ENCODE measurements at places on chromosomes 11 and 22.

DNA sequence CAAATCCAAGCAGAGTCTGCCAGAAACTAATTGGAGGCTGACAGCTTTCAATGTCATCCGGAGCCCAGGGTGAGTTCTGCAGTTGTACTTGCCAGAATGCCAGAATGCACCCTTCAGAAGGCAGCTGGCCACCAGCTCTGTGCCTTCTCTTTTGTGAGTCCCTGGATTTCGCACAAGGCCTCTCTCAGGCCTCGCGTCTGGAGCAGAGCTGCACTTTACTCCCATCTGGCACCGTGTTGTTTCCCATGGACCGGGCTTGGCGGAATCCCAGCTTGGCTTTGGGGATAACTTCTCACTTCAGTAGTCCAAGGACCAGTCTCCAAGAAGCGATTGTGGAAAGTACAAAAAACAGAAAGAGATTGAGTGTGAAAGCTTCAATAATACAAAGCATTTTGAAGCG lies 451.3 kb upstream of the KIRREL3 start:
- no peak for DNase-seq

DNA sequence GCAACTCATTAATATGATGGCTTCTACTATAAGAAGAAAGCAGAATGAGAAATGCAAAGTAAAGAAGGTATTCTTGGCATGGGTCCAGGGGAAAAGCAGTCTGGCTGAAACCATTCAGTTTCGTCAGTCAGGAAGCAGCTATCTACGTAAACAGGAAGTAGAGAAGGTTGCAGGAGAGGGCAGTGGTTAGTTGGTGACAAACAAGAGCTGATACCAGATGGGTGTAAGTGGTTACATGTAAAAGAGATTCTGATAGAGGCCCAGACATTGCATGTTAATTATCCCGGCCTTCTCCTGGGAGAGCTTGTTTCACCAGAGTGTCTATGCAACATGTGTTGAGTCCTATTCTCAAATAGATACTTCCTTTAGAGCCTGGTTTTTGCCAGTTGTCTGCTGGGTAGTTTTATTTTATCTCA lies 58.4 kb upstream of the PSMA1 start:
- DNase-seq, result peak; percentile 92

- no peak for DNase-seq
Observed at GRCh38 chr11:37484298-37484697, 886.3 kb upstream of the RAG2 start.

DNA sequence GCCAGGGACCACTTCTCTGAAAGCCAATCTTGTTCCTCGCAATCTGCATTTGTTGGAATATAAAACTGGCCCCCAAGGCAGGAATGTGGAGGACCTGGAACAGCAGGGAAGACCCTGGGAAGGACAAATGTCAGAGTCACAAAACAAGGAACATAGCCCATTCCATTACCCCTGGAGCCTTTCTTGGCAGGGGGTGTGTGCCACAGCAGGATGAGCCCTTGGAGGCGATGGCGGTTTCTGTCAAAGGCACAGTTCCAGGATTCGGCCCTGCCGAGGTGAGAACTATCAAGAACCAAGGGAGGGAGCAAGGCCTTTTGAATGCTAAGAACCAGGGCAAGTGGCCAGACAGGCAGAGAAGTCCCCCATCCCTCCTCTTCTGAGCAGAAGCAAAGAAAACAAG lies 204.3 kb downstream of the TRIM29 start:
- DNase-seq, result no peak

GRCh38 chr11:67369801-67370284 lies 3.6 kb downstream of the CLCF1 start:
- DNase-seq, result peak; percentile 67

GRCh38 chr11:111696556-111696955 lies 69.6 kb downstream of the PPP2R1B start:
- DNase-seq, result no peak

DNA sequence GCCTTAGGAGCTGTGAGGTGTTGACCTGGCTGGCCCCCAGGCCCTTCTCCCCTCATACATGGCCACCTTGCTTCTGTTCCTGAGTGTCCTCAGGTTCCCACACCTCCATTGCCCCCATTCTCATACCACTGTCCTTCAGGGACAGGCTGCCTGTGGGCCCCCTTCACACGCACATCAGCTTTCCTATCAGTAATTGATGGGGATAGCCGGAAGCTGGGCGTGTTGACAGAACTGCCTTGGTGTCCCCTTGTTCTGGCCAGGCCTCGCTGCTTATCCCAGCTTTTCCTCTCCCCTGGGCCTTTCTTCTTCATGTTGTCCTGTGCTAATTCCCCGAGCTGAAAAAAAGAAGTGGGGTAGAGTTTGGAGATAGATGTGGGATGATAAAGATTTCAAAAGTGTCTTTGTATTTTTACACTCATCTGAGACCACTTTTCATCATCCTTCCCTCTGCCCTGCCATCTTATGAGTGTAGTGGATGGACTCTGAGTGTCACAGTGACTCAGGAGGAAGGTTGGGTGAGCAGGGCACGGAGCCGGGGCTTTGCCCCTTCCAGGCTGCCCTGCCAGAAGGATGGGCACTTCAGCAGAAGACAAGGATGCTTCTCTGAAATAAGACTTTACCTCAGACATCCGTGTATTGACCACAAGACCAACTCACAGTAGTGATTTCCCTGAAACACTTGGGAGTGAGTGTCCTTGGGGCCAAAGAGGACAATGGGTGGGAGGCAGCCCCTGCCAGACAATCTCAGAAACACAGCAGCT lies 42.8 kb downstream of the MED15 start:
- DNase-seq, result no peak

- DNase-seq, result no peak
Observed at GRCh38 chr11:30260813-30261212, 30.0 kb downstream of the FSHB start.

GRCh38 chr11:4697585-4697984 lies at the start of gene OR51E2:
Gene OR51E2 (minus strand): TSS chr11:4697853. CDS start chr11:4682711, 15,142 bp downstream.
- peak; percentile 40 for DNase-seq

GRCh38 chr11:5123802-5124521 lies 14.2 kb downstream of the OR52A5 start:
- peak; percentile 68 for DNase-seq

DNA sequence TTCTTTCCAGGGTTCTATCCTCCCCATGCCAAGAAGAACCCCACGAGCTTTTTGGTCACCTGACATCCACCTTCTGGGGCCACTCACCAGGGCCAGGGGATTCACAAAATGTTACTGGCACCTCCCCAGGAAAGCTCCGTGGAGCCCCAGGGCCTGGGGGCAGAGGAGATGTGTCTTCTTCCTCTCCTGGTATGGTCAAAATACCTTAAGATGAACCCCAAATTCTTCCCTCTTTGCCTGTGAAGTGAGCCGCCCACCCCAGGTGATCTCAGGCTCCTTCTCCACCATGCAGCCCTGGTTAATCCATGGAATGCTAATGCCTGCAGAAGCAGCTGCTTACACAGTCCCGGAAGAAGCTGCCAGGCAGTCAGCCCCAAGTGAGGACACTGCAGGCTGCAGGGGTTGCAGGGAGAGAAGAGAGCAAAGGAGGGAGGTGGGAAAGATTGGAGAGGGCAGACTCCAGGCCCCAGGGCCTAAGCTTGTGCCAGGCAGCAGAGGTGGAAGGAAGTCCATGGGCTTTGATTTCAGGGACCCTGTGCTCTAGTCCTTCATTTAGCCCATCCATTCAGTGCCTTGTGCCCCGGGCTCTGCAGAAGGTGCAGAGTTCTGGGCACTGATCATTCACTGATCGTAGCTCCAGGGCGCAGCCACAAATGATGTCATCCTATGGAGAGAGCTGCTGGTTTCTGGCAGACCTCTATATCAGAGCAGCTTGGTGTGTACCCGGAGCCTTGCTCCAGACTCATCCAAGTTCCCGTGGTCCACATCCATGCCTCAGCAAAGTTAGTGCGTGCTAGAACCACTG lies 127.9 kb upstream of the NECTIN1 start:
- DNase-seq, result no peak

DNA sequence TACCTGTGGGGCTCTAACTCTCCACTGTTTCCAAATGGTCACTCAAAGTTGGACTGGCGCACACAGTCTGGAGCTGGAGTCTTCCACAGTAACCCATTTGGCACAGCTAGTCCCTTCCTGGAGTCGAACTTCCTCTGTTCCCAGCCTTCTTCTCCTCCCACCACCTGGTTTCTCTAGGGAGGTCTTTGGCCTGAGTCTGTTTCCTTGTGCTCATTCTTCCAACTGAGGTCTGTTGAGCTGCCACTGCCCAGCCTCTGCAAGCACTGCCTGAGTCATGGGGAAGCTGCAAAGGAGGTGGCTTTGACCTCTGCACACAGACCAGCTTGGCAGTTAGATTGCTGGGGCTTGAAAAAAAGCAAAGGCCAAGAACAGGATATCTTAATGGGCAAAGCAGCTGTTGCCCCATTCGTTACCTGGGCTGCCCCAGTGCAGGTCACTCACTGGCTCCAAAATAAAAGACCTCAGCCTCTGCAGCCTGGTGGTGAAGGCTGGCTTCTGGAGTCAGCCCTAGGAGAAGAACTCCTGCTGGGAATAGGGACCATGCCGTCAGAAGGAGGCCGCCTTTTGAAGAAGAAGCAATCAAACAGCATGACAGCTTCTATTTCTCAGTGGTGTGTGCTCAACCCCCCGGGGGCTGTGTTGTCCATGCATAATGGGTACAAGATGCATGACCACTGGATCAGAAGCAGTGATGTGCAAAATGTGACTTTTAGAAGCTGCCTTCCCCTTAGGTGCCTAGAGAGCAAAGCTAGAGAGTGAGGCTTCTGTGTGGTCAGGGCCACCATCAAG lies 3.0 kb downstream of the ADAMTS15 start:
- no peak for DNase-seq

DNA sequence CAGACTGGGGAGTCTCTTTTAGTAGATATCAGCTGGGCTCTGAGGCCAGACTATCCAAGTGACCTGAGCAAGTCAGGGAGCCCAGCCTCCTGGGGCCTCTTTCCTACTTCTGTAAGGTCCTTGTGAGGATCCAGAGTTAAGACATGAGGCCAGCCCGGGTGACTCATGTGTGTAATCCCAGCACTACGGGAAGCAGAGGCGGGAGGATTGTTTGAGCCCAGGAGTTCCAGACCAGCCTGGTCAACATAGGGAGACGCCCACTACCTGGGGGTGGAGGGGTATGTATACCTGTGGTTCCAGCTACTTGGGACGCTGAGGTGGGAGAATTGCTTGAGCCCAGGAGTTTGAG lies 36.9 kb upstream of the POLA2 start:
- peak; percentile 33 for DNase-seq

All from H4 (cell line).